Stimulated activated naive CD4-positive, alpha-beta T cell treated with Interleukin-2 at 50 U/mL for 16 hours (primary cell): ENCODE measurements at places on chromosomes 13 and 19.
A peak's percentile ranks its signal among the peaks of the same experiment; 100 is the strongest.

DNA sequence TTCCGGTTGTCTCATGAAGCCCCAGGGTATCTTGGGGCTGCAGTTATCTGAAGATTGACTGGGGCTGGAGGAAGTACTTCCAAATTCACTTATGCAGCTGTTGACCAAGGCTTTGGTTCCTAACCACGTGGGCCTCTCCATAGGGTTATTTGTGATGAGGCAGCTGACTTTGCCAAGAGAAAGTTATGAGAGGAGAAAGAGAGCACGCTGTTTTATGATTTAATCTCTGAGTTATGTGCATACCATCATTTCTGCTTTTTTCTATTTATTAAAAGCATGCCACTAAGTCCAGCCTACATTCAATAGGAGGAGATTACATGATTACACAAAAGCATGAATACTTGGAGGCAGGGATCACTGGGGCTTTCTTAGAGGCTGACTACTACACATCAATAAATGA is 215.5 kb downstream of the NHLRC3 start:
- DNase-seq: no peak

- no peak for DNase-seq
Observed at GRCh38 chr19:7787602-7788177, 24.6 kb downstream of the CLEC4M start.

DNA sequence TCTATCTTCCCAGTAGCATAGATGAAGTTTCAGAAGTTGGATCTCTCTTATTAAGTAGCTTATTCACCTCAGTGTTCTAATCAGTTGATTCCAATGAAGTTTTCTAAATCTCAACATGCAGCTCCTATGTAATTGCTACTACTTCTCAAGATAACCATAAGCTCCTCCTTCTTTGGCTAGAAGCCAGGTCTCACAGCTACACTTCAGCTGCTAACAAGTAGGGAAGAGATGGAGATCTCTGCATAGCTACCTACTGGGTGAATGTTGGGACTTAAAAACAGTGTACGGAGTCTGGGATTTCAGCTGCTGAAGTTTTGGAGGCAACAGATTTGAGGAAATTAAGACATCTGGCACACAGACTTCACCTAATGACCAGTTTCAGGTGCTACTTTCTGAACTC is 661.0 kb downstream of the SLITRK1 start:
- no peak for DNase-seq

DNA sequence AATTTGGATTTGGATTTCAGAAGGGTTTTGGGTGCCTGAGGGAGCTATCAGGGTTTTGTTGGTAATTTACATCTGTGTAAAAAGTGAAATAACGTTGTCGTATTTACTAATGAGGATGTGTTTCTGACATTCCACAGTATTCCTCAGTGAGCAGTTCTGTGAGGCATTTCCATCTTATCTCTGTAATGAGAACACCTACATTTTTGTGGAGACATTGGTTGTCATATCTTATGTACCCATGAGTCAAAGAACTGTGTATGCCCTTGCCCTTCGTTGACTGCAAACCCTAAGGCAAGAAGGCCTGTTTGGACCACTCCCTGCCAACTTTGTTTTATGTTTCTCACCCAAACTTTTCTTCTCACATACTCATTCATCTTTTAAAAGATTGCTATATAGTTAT is 14.2 kb upstream of the IL17D start:
- no peak for DNase-seq

DNA sequence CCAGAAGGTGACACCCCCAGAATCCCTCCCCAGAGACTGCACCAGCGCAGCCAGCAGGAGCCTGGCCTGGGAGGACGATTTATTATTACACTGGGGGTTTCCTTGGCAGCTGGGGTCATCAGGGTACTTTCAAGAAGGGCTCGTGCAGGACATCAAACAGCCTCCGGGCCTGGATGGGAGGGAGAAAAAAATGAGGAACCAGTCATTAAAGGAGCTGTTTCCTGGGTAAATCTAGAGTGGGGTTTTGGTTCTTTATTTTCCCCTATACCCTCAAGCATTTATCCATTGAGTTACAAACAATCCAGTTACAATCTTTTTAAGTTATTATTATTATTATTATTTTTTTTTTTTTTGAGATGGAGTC is 3.1 kb downstream of the POLR1G start:
- no peak for DNase-seq

DNA sequence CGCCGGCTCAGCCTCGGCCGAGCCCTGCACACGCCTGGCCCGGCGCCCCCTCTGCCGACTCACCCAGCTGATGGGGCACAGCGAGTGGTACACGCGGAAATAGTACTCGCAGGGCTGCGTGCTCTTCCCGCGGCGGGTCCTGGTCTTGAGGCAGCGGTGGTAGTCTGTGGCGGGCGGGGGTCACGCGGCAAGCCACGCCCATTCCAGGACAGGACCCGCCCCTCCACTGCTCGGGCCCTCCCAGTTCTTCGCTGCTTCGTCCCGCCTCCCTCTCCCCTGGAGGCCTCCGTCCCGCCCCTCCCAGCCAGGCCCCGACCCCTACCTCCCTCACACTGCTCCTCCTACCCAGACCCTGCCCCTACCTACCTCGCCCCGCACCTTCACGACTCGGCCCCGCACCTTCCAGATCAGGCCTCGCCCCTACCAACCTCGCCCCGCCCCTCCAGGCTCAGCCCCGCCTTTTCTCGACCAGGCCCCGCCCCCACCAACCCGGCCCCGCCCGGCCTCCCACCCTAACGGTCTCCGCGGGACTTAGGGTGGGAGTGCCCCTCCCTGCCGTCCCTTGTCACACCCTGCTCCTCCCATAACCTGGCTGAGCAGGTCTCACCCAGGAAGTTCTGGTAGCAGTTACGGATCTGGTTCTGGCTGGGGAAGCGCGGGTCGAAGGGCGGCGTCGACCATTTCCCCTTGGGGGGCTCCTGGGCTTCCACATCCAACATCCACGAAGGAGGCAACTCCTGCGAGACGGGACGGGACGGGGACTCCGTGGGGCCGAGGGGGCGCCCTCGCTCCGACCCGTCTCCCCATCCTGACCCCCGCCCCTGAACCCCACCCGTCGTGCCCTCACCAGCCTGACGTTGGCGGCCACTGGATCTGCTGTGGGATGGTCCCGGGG is 469 bp downstream of the COX6B2 start:
- DNase-seq: peak; percentile 58

DNA sequence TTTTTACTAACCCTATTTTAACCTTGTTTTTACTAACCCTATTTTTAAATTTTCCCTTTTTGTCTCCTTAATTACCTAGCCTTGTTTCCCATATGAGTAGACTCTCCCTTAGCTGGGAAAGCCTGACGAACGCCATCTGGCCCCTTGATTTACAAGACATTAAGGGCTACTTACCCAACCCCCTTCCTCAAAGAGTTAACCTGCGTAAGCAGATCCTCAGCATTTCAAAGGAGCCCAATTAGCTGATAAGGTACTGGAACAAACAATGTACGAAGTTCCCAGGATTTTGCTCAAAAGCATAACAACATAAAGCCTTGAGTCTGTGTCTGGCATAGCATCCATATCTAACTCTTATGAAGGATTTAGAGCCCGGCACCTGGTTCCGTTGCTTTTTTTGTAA is 4.7 kb upstream of the MVB12A start:
- DNase-seq: no peak

DNA sequence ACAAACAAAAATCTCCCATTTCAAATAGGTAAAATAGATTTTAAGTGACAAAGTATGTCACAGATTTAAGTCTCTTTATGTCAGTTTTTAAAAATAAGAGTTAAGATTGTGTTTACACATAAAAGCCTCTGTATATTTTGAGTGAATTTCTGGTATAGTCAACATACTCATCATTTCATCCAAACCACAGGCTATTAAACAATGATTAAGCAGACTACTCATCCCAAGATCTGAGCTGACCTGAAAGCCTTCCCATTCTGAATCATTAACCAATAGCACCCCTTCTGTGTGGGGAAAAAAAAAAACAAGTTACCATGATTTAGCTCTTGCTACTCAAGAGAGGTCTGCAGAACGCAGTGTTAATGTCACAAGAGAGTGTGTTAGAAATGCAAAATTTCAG is 284.4 kb upstream of the NBEA start:
- no peak for DNase-seq

- DNase-seq: no peak
Observed at GRCh38 chr19:12936582-12936981, 1.8 kb upstream of the CALR start.

DNA sequence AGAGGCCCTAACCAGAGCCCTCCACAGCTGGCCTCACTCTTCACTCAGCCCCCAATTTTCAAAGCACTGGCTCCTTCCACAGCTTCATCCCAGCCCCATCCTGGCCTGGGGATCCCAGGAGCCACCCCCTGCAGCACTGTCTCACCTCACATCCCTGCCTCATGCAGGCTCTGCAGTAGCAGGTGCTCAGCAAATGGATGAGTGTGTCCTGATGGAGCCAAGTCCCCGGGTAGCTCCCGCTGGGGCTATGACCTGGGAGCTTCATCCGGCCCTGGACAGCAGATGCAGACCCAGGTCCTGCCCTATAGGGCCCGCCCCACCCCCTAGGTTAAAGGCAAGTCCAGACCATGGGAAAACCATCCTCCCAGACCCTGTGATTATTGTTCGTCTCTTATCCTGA is 143.2 kb upstream of the ZNF507 start:
- no peak for DNase-seq

DNA sequence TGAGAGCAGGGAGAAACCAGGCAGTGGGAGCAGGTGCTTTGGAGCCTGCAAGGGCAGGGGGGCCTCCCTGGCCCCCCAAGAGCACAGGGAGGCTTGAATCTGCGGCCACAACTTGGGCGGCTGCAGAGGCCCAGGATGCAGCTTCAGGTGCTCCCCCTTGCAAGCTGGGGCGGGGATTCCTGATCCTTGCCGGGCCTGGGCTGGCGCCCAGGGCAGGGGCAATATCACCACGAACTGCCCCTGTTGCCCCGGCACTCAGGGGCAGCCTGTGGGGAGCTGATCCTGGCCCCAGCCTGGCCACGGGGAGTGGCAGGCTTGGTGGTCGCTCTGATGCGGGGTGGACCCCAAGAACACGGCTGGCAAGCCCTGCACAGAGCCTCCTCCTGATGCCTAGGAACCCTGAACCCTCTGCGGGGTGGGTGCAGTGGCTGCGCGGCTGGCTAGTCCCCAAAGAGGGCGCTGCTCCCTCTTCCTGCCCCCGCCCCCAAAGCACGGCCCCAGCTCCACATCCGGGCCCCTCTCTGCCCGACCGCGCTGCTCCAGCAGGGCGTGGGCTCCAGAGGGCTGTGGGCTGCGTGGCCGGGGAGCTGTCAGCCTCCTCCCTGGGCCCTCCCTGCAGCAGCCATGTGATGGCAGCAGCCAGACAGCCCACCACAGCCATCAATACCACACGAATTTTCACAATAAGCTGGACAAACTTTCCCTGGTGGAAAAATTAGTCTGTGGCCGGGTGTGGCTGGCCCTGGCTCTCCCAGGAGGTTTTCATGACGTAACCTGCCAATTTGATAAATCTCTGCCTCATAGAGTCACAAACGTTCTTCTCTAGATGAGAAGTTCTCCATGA is 21.0 kb downstream of the TNFSF9 start:
- DNase-seq: peak; percentile 20

- DNase-seq: no peak
Observed at GRCh38 chr19:2803486-2804155, 16.0 kb upstream of the ZNF554 start.

DNA sequence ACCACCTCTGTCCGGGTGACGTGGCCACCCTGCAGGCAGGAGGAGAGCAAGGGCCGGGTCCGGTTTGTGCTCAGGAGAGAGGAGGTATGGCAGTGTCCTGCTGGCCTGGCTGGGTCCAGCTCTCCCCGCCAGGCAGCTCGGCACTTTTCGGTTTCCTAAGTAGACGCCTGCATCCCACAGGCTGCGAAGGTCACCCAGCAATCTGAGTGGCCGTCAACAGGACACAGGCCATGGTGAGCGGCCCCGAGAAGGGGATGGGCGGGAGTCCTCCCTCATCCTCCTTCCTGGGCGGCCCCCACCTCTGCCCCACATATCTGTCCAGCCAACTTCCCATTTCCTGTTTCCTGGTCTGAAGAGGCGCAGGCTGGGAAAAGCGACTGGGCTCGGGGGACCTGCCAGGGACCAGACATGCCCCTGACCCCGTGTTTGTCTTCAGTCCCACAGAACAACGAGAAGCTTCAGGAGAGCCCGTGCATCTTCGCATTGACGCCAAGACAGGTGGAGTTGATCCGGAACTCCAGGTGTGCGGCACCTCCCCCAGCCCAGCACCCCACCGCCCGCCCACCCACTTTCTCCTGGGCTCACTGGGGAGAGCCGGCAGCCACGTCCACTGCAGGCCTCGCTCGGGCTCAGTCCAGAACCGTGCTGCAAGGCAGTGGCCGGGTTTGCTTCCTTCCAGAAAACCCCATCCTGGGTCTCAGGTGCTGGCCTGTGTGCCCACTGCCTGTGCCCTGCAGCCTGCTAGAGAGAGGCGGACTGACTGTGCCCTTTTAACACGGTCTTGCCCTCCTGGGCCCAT is 16.3 kb downstream of the PIAS4 start:
- DNase-seq: no peak

DNA sequence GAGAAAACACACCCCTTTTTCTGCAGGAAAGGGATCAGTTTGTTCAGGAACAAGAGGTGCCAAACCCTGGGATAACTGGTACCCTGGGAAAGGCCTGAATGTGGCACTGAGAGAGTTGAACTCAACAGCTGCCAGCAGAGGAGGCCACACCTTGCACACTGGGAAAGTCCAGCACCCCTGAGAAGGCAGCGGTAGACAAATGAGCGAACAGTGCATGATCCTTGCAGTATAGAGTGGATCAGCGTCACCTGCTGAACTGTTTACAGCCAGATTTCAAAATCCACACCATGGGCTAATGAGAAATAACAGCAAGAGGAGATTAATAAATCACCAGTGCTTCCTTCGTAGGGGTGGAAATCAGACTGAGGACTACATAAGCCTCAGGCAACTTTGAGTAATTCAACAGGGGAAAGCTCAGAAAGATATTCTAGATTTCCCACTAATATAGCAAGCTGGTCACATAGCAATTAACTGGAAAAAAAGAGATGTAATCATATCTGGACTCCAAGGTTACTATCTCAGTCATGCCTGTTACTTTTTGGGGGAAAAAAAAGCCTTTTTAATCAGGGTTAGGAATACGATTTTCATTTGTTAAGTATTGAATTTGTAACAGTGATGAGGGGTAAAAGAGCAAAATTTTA is 52.0 kb downstream of the DCT start:
- DNase-seq: no peak

DNA sequence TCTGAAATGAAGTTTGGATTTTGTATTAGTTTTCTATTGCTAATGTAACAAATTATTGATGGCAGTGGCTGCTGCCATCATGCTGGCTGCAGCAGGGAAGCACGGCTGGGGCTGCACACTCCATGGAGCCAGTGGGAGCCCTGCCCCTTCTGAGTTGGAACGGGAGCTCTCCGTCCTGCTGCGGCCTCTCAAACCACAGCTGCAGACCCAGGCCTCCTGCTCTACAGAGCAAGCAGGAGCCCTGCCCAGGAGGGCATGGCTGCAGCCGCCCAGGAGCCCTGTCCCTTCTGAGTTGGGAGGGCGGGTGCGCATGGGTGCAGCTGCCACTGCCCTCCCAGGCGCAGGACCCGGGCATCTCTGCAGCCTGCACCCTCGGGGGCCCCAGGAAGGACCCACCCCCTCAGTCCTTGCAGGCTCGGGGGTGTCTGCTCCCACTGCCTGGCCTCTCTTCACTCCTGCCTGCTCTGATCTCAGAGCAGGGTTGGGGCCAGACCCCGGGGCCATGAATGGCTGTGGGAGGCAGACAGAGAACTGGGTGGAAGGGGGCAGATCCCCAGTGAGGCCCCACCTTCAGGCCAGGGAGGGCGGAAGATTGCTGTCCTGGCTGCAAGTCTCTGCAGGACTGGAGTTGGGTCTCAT is 21.0 kb upstream of the ESD start:
- DNase-seq: no peak
